ENCODE measurements at places on chromosomes 7 and 10. TPM values are rescaled to one million over a fixed set of nuclear protein-coding genes. Genes with fewer than 3 reads are reported as not detected.

ZNF503 gene
- polyA plus RNA-seq, result 0.09 TPM

KCND2 gene
- not detected for polyA plus RNA-seq

ASAH2 gene
- 1.5 TPM for polyA plus RNA-seq

TMEM196 gene
- polyA plus RNA-seq, result not detected

SUN3 gene
- not detected for polyA plus RNA-seq

OR13A1 gene
- polyA plus RNA-seq, result not detected

PDIA4 gene
- 84.4 TPM for polyA plus RNA-seq

NRF1 gene
- polyA plus RNA-seq, result 9.8 TPM

PNLIPRP3 gene
- not detected for polyA plus RNA-seq

COL1A2 gene
- not detected for polyA plus RNA-seq

SLC16A12 gene
- not detected for polyA plus RNA-seq

Measured in immature natural killer cell (primary cell).